ENCODE measurements at places on chromosomes 3 and 15.

DNA sequence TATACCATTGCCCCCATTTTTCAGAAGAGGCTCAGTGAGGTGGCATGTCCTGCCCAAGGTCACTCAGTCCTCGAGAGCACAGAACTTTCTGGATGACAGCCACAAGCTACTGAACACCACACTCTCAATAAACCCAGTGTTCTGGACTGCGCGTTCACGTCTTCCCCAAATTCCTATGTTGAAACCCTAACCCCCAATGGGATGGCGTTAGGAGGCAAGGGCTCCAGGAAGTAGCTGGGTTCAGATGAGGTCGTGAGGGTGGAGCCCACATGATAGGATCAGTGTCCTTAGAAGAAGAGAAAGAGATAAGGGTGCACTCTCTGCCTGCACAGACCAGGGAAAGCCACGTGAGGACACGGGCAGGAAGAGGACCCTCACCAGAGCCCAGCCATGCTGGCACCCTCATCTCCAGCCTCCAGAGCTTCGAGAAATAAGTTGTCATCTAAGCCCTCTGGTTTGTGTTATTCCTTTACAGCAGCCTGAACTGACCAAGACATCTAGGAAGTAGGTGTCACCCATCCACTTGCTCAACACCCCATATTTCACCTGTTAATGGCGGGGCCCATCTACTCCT lies 324.0 kb downstream of the UACA start:
- DNase-seq: no peak

DNA sequence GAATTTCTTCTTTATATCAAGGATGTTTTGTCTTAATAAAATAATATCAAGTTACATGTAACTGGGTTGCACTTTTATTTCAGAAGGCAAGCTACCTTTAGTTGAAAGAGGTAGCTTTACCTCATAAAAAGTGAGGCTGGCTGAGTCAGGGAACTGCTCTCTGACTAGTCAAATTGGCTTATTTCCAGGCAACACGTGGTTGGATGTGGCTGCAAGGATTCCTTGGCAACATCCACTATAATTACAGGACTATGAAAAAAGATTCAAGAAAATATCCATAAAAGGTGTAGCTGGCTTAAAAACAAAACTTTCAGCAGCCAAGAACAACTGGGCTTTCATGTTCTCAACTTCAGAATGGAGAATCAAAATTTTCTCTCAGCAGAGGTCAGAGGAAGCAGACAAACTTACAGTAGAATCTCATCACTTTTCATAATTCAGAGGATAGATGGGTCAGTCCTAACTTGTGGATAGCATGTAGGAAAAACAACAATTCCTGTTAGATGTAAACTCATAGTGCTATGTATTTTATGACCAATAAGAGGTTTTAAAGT lies 779.1 kb downstream of the MECOM start:
- DNase-seq: no peak

DNA sequence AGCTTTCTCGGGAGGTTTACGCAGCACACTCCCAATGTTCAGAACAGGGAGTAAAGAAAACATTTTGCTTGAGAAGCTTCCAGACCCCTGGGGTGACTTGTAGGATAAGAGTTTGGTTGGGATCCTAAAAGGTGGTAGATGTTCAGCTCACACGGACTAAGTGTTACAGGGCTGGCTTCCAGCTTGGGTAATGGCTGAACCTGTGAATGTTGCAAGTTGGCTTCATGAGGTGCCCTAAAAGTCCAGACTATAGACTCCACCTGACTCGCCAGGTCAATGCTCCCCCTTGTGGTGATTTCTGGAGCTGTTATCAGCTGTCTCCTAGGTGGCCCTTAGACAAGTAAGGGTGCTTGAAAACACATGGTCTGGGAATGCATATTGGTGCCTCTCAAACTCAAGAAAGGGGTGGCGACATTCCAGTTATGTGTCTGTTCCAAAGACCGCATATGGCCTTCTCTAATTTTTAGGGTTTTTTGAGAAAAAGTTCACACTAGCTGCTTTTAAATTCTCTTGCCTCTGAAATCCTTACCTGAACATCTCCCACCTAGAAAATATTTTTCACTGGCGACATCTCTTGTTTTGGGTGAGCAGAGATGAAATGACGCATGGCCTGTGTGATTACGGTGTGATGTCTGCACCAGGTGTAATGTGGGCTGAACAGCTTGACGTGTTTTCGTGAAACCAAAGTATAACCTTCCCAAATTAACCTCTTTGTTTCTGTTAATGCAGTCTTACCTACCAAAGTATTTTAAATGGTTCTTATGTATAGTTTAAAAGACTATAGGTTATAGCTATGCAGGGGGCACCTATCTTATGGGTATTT lies 175.7 kb upstream of the KBTBD8 start:
- no peak for DNase-seq

GRCh38 chr3:129672412-129672811 lies 65.9 kb upstream of the PLXND1 start:
- DNase-seq: no peak

DNA sequence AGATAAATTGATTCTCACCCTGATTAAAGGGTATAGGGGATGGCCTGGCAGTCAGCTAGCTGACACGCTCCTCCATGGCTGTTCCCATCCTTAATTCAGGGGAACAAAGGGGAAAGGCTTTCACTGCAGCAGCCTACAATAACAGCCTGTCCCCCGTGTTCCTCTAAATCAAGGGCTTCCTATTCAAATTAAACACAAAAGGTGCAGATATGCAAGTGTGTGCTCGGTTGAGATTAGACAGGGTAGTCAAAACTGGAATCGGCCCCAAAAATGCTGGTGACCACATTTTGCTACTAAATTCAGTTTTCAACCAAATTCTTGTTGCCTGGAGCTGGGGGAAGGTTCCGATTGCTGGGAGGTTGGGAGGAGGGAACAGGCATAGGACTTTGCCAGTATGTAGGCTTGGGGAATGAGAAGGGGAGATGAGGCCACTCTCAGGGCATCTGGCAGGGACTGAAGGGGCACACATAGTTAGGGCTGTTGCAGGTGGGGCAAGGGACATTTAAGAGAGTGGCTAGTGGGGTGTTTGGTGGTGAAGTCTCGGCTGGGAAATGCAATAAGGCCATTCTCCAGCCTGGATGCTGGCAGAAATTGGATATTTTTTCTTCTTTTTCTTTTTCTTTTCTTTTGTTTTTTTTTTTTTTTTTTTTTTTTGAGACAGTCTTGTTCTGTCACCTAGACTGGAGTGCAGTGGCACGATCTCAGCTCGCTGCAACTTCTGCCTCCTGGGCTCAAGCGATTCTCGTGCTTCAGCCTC lies 32.9 kb upstream of the CTSH start:
- DNase-seq: no peak

- no peak for DNase-seq
Measured at GRCh38 chr3:139546772-139547171, 7.2 kb upstream of the RBP1 start.

DNA sequence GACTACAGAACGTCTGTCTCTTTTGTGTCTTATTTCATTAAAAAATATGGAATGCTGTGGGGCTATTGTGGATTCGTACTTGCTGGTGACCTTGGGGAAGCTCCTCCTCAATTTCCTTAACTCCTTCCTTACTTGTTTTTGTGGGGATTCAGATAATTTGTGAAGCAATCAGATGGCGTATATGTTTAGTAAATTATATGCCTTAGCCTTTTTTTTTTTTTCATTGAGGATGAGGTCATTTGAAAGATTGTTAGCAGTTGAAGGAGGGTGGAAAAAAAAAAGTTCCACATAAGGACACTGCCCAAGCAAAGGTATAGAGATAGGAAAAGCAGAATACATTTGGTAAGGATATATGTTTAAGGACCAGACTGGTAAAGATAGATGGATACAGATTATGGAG lies 3.3 kb downstream of the RNF13 start:
- DNase-seq: no peak

DNA sequence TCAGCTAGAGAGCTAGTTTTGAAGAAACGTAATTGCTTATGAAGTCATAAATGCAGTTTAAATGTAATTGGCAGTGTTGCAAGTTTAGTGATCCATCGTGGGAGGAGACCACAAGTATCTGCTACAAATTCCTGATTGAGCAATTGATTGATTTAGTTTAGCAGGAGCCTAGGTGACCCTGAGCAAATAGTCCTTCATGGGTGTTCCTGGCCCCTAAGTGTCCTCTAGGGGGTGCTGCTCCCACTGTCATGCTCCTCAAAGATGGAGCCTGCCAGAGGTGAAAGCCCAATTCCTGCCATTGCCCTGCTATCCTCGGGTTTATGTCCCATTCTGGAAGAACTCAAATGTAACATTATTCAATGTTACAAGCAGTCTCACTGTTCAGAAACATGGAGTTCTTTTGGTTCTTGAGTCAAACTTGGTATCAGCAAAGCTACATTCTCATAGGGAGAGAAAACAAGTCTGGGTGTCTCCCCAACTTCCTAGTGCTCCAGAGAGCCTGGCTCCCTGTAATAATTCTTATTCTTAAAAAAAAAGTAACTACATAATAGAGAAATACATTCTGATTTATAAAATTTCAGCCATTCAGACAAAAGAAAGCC lies 29.8 kb upstream of the SENP5 start:
- DNase-seq: peak; percentile 28

DNA sequence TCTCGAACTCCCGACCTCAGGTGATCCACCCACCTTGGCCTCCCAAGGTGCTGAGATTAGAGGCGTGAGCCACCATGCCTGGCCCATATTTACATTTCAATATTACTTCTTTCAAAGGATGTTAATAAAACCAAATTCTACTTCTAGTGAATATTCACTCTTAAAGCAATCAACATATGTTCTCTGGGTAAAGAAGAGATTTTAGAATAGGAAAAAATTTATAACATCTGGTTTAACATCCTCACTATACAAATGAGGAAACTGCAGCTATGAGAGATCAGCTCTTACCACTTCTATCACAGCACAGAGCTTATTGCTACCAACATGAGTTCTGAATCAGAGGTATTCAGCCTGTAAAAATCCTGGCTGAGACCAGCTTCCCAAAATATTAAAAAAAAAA lies 48.7 kb downstream of the IL17RD start:
- DNase-seq: no peak

DNA sequence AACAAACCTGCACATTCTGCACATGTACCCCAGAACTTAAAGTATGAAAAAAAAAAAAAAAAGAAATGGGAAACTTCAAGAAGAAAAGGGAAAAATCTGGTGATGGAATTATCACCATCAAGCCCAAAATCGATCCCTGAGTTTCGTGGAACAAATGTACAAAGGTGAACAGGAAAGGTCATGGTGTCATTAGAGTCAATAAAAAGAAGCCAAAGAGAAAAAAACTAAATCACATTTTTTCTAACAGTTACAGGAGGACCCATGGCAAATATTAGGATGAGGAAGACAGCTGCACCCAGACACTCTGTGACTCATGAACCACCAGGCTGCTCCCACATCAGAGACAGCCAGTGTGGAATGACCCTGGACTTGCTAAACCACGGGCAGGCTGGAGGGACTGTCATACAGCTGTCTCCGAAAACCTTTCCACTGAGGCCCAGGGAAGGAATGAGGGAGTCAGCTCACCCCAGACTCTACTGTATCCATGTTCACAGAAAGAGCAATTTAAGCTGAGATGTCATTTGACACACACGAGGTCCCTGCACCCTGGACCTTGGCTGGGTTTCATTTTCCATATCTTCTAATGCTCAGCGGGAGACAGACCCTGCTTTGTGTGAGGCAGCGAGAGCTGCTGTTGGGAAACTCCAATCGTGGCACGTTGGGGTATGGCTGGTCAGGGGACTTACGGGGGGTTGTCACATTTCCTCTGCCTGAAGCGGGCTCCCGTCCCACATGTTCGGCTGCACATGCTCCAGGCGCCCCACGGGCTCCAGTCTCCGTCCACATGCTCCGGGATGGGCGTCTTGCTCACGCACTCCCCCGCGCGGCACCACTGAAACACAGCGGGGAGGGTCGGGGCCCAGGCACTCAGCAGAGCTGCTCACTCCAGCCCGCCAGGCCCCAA lies 210.2 kb downstream of the ADAMTS17 start:
- DNase-seq: no peak

DNA sequence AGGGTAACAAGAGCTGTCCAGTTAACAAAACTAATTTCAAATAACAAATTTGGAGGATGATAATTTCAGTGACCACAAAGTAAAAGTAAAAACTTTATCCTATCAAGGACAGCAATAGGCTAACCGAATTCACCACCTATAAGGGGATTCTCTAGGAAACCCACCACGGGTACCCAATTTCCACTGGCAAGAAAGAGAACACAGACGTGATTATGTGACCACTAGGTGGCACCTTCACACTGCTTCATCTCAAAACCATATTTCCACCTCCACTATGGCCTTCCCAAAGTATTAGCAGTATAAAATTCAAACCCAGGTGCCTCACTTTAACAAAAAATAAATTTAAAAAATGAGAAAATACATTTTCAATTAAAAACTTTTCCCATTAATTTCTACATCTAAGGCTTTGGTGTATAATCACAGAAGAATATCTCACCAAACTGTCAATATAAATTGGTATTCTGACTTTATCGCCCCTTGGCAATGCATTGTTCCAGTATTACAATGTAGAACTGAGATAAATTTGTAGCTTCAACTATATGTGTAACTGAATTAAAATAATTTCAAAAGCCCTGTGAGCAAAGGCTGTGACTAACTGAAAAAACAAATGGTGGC lies 96.5 kb downstream of the FSIP1 start:
- DNase-seq: peak; percentile 17

- no peak for DNase-seq
Measured at GRCh38 chr3:128787256-128788253, 61.6 kb downstream of the RAB7A start.

- DNase-seq: no peak
Measured at GRCh38 chr3:114597871-114598270, 304.0 kb downstream of the TIGIT start.

- no peak for DNase-seq
Measured at GRCh38 chr3:69867941-69868505, 128.8 kb downstream of the MITF start.

GRCh38 chr3:12756635-12757034 lies 2.4 kb downstream of the TMEM40 start:
- DNase-seq: no peak

DNA sequence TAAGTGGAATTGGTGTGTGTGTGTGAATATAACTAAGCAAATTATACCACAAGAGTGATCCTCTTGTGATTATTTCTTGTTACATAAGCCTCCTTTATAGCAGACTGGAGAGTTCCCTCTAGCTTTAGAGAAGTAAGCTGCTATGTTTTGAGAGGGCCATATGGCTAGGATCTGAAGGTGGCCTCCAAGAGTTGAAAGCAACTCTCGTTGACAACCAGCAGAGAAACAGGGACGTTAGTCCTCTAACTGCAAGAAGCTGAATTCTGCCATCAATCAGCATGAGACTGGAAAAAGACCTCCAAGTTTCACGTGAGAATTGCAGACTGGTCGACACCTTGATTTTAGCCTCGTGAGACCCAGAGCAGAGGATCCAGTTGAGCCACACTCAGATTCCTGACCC lies 278.5 kb upstream of the ZNF717 start:
- DNase-seq: no peak
